ENCODE measurements at places on chromosomes 7 and 10. TPM values are rescaled to one million over a fixed set of nuclear protein-coding genes. Genes with fewer than 3 reads are reported as not detected.

The POMZP3 gene
- 24.8 TPM for total RNA-seq

The ZNF239 gene
- 2.2 TPM for total RNA-seq

The ZNHIT1 gene
- 92.6 TPM for total RNA-seq

The TBXAS1 gene
- 15.8 TPM for total RNA-seq

The MYPN gene
- total RNA-seq = 2.8 TPM

The FMC1 gene
- total RNA-seq = 31.6 TPM

The CDK6 gene
- 12.3 TPM for total RNA-seq

The ZNF746 gene
- total RNA-seq = 18.3 TPM

The GATA3 gene
- 4.9 TPM for total RNA-seq

The UBTD1 gene
- 20.3 TPM for total RNA-seq

The CPN1 gene
- 0.29 TPM for total RNA-seq

The KAT6B gene
- total RNA-seq = 5.6 TPM

The LOXL4 gene
- 1.5 TPM for total RNA-seq

The NRCAM gene
- total RNA-seq = 96.4 TPM

The AKR1C8 gene
- total RNA-seq = not detected

The MLXIPL gene
- 1.2 TPM for total RNA-seq
